NCI-H1417 treated with DMSO at 0.1 percent for 48 hours (cell line): ENCODE measurements at places on chromosomes 2 and 18.

- DNase-seq: no peak
Observed at GRCh38 chr2:225788571-225789094, 389.1 kb downstream of the NYAP2 start.

- DNase-seq: no peak
Observed at GRCh38 chr18:50454387-50454988, 79.6 kb downstream of the SKA1 start.

- no peak for DNase-seq
Observed at GRCh38 chr2:190853531-190854383, 26.9 kb upstream of the GLS start.

DNA sequence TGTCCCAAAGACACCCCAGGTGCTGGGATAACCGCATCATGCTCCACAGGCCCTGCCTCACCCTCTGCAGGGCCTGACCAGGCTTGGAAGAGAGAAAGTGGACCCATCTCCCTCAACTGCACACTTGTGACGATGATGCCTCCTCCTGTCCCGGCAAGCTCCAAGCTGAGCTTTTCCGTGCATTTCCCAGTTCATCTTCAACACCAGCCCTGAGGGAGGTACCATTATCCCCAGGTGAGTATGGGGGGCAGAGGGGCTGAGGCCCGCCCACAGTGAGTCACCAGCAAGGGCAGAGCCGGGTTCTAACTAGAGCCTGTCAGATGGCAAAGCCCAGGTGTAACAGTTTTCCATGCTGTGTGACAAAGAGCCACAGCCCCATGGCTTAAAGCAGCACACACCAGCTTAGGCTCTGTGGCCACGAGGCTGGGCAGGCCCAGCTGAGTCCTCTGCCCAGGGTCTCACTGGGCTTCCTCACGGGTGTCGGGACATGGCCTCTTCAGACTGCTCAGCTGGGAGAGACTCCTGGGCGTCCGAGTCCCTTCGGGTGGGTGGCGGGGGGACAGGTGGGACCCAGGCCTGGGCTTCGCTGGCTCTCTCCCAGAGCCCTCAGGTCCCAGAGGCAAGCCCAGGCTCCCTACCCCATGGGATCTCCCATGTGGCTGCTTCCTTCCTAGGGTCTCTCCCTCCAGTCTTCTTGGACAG is 108.4 kb upstream of the OTOS start:
- DNase-seq: no peak

- DNase-seq: no peak
Observed at GRCh38 chr18:44065206-44065605, 615.5 kb upstream of the SETBP1 start.

DNA sequence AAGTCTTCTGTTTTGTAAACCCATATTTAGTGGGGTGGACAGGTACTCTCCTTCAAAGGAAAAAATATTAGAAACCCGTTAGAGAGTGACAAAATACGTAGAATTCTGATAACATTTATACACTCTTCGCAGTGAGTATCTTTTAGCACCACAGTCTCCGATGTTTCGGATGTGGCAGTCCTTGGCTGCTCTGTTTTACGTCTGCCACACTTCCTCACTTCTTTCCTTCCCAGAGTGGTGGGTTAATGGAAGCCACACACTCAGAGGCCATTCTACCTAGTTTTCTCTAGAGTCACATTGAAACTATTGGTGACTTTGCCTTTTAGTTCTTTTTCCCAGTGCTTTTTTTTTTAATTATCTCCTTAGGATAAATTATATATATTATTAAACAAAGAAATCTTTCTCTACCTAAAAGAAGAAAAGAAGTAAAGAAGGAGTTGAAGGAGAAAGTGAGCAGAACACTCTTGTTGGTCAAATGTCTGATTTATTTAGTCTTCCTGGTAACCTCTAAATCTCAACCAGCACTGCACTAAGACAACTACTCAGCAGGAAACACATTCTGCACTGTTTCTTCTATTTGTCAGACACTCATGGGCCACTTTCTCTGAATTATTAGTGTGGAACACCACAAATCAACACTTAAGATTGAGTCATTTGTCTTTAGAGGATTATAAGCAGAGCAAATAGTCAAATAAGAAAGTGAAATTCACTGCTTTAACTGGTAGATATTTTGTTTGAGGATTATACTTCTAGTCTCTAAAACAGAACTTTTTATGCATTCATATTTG is 451.3 kb upstream of the TMEFF2 start:
- DNase-seq: no peak

GRCh38 chr2:99398303-99398702 is 61.1 kb downstream of the EIF5B start:
- no peak for DNase-seq

DNA sequence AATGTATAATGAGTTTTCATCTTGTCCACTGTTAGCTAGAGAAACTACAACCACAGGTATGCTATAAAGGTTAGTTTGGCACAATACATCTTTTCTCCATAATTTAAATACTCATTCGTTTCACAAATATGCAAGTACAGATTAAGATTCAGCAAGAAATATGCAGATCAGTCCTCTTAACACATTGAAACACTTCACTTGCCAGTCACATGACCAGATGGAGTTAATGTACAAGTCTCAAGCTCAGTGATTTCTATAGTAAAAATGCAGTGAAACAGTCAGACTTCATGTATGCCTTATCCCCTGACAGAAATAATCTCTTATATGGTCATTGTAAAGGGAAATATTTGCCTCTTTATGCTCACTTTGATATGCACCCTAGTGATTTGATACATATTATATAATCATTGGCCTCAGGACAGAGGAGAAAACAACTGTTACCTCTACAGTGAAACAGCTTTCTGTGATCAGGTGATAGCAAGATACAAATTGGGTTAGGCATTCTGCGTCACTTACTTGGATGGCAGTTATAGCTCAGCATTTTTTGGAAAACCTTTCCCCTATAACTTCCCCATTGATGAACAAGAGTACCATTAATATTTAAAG is 104.6 kb downstream of the TCF4 start:
- no peak for DNase-seq

DNA sequence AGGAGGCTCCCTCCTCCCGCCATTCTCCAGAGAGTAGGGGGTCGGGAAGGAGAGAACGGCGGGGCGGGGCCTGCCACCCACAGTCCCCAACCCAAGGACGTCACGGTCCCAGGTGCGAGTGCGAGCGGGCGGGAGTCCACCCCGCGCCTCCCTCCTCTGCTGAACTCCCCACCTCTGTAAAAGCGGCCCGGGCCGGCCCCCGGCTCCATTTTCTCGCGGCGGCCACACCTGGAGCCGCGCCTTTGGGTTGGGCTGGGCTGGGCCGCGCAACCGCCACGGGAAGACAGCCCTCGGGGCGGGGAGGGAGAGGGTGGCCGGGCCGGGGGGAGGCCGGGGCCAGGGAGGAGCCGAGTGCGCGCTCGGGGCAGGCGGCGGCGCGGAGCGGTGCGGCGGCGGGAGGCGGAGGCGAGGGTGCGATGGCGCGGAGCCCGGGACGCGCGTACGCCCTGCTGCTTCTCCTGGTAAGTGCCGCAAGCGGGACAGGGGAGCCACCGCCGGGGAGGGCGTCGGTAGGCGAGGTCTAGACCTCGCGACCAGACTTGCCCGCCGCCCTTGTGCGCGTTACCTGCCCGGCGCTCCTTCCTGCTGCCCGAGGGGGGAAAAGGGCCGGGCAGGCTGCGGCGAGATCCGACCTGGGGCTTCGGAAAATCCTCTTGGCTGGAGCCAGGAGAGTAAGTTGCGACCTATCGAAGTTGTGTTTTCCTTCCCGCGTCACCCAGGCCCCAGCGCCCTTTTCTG is at the start of gene DSG2:
TSS of gene DSG2 (plus strand) at position 342 of the 738 bp plus-strand sequence. CDS start at position 417, 75 bp downstream.
- DNase-seq: no peak

- DNase-seq: no peak
Observed at GRCh38 chr2:56123538-56123937, 60.3 kb upstream of the CCDC85A start.

GRCh38 chr2:155825876-155826275 is 506.6 kb downstream of the NR4A2 start:
- DNase-seq: no peak

- DNase-seq: no peak
Observed at GRCh38 chr2:182763311-182763912, 47.4 kb downstream of the DNAJC10 start.

DNA sequence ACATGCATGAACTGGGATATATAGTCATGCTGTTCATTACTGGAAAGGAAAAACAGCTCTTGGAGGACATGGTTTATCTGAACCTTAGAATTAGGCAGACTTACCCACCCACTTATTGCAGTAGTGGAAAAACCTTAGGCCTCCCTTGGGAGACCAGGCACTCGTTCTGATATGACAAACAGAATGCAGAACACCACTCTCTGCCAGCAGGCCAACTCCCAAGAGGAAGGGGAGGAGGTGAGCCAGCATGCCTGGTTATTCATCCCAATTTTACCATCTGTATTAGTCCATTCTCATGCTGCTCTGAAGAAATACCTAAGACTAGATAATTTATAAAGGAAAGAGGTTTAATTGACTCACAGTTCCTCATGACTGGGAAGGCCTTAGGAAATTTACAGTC is 17.5 kb downstream of the C18orf63 start:
- no peak for DNase-seq

- no peak for DNase-seq
Observed at GRCh38 chr18:22182884-22183697, 13.7 kb downstream of the GATA6 start.

GRCh38 chr2:152730591-152731333 is 12.3 kb downstream of the ARL6IP6 start:
- no peak for DNase-seq

- no peak for DNase-seq
Observed at GRCh38 chr2:85438201-85439024, 19.9 kb downstream of the SH2D6 start.

GRCh38 chr18:56709463-56709862 is 58.3 kb downstream of the WDR7 start:
- no peak for DNase-seq

- DNase-seq: no peak
Observed at GRCh38 chr2:209633911-209634310, 137.7 kb upstream of the UNC80 start.

DNA sequence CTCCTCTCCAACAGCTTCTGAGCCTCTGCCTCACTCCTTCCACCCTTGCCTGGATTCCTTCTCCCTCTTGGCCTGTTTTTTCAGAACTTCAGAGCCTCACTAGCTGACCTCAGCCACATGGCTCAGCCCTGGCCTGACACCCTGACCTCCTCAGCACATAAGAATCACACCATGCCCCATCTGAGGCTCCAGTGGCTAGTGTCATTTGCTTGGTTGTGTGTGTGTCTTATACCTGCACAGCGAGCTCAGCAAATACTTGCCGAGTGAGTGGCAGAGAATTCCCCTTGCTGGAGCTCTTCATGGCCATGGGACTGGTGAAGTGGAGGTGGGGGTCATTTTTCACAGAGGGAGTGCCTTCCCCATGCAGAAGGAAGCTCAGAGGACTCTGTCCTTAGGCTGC is 70.2 kb downstream of the CELF4 start:
- no peak for DNase-seq

- no peak for DNase-seq
Observed at GRCh38 chr2:211957799-211958198, 580.8 kb downstream of the ERBB4 start.

- no peak for DNase-seq
Observed at GRCh38 chr2:143255086-143255485, 125.9 kb downstream of the ARHGAP15 start.

DNA sequence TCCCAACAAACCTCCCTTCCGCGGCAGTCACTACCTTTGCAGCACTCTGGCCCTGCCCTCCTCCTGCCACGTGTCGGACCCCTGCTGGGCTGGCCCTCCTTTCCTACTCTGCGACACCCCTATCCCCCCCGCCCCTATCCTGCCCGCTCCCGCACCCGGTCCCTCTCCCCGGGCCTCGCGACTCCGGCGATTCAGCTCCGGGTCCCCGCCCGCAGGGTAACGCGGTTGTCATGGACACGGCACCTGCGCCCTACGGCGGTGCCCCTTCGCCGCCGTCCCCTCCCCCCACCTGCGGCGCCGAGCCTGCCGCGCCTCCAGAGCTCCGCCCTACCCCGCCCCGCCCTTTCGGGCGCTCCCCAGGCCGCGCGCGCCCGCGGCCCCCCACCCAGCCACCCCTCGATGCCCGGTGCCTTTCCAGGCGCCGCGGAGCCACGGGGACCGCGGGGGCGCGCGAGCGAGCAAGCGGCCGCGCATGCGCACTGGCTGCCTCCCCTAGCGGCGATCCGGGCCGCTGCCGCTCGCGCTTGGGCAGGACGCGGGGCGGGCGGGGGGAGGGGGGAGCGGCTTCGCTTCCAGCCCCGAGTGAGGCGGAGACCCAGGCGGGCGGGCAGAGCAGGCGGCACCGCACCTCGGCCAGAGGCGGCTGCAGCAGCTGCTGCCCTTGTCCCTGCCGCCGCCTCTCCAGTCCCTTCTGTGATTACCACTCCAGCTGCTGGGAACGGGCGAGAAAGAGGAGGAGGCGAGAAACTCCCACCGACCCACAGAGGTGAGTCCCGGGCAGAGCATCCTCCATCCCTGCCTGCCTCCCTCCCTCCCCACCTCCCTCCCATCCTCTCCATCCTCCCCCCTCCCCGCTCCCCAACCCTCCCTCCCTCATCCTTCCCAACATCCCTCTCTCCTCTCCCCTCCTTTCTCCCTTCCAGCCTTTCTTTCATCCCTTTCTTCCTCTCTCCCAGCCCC is at the start of gene CTNNA2:
TSS of gene CTNNA2 (plus strand) at position 610 of the 960 bp plus-strand sequence.
- DNase-seq: peak; percentile 49

DNA sequence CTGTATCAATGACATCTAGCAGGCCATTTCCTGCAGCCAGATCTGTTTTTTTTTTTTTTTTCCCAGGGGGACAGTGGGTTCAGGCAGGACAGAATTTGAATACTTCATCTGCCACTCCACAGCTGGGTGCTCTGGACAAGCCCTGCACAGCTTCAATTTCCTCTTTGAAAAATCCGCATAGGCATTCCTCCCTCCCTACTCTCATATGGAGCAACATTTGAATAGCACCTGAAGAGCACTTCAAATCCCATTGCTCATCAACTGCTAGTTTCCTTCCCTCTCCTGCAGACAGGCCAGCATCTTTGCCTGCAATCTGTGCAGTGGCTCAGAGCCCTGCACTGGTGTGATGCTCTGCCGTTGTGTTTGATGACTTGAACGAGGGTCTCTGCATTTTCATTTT is 326.3 kb downstream of the TSN start:
- no peak for DNase-seq

GRCh38 chr2:58667137-58667774 is 426.1 kb upstream of the FANCL start:
- no peak for DNase-seq

GRCh38 chr18:37529296-37529695 is 36.3 kb downstream of the CELF4 start:
- DNase-seq: no peak

DNA sequence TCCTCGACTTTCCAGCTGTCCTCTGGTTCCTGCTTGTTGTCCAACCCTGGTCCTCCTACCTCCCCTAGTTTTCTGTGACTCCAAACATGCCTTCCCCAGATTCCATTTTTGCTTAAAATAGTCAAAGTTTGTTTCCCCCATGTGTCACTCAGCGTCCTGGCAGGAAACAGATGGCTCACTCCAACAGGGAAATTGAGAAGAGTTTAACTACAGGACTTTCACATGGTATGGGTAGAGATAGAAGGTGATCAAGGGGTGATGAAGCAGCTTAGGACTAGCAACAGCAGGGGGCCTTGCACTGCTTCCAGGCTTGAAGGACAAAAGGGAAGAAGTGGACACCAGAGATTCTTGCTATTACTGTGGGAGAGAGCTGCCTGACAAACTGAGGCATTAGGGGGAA is 6.1 kb upstream of the CUL3 start:
- DNase-seq: no peak
